ENCODE measurements at places on chromosomes 4 and X. TPM values are rescaled to one million over a fixed set of nuclear protein-coding genes. Genes with fewer than 3 reads are reported as not detected.

The ARHGAP36 gene
- not detected for polyA plus RNA-seq

The MUC7 gene
- polyA plus RNA-seq, result not detected

GRCh38 chrX:109695637-109696036, 37.4 kb downstream of the ACSL4 start:
- no peak for DNase-seq

- DNase-seq, result no peak
Measured at GRCh38 chr4:39279416-39279815, 86.7 kb downstream of the RFC1 start.

DNA sequence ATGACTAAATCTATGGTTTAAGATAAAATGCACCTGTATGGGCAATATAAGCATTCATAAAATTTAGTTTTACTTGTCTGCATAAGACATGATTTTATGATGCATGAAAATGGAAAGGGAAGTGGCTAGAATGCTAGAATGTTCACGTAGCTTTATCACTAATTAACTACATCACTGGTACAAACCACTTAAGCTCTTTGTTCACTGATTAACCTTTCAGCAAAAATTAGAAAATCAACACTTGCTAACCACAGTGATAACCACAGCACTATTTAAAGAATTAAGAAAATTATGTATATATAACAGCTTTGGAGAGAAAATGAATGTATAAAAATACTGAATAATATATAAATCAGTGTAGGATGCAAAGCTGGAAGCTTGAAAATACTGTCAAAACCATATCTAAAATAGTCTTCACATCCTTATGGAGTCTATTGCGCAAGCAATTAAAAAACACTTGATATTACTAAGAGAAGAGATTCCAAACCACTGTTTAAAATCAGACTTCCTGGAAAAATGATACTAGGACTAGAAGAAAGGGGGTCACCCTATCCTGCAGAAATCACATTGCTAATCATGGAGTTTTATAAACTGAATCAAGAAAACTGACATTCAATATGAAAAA, 51.9 kb downstream of the EFHC2 start:
- DNase-seq, result no peak

The KLF8 gene
- 3.7 TPM for polyA plus RNA-seq

- no peak for DNase-seq
Measured at GRCh38 chr4:147370473-147370872, 110.4 kb upstream of the EDNRA start.

DNA sequence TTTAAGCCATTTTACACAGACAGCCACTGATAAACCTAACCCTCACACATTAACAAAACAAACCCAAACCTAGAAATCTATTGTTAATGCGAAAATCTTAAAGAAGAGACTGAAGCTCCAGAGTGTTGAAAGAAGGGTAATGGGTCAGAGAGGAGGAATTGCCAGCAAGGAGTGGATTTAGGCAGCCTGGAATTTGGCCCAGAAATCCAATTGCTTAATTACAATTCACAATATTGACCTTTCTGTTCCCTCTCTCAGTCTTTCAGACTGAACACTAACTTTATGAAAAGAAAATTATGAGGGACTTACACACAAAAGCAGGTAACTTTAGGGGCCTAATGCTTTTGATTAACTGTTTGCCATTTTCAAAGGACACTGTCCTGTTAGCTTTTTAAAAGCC, 185.2 kb upstream of the GPC4 start:
- no peak for DNase-seq
